ENCODE measurements at places on chromosomes 7 and 10. TPM values are rescaled to one million over a fixed set of nuclear protein-coding genes. Genes with fewer than 3 reads are reported as not detected.

Gene PRPF18
- total RNA-seq, result 9.0 TPM

Gene MMP21
- total RNA-seq, result not detected

Gene SFRP4
- total RNA-seq, result 27.4 TPM

Gene OGA
- 46.1 TPM for total RNA-seq

Gene DUS4L
- 8.1 TPM for total RNA-seq

Gene ASB10
- not detected for total RNA-seq

Gene NKX1-2
- total RNA-seq, result not detected

Gene GIMAP5
- not detected for total RNA-seq

Measured in mesangial cell (primary cell).